Thymus (tissue), 14 donors: ENCODE measurements at places on chromosomes 12 and 14.

DNA sequence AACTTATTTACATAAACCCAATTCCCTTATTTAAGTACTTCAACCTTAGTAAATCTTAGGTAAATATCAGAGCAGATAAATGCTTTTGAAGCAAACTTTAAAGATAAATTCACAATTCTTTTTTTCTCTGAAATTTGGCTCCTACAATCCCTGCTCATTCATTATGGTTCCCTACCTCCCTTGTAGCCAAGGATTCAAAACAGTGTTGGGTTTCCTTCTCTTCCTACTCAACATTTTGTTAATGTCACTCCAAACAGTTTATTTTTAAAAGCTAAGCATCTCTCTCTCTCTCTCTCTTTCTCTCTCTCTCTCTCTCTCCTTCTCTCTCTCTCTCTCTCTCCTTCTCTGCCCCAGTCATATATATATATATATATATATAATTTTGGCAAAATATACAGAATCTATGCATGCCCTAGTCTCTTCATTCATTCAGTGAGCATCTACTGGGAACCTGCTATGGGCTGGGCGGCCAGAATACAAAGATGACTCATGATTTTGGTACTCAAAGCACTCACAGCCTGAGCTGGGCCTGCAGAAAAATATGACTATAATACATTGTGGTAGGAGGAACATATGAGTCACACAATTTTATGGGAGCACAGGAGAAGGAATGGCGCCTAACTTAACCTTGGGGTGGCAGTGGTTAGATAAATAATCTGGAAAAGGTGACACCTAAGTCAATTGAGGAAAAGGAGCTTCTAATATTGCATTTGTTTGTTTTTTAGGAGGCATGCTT is 123.7 kb upstream of the DHRS4 start:
- DNase-seq, result no peak

GRCh38 chr12:7026854-7027253 is 8.6 kb upstream of the LPCAT3 start:
- DNase-seq, result no peak

GRCh38 chr14:80095623-80096022 is 115.7 kb downstream of the DIO2 start:
- no peak for DNase-seq

- no peak for DNase-seq
These were observed 418.1 kb downstream of the LRIG3 start for GRCh38 chr12:58502226-58502625.

DNA sequence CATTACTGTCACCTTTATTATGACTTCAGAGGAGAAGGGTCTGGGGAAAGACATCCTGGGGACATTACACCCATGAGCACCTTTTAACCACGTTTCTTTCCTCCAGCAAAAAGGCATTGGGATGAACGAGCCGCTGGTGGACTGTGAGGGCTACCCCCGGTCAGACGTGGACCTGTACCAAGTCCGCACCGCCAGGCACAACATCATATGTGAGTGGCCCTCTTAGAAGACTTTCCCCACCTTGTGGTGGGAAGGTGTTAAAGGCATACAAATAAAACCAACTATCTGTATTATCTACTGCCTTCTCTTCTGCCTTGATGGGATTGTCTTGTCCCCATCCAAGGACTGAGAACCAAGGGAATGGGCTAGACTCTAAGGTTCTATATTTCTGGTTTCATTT is 6.0 kb downstream of the PSMD9 start:
- no peak for DNase-seq

GRCh38 chr12:2083008-2083407 is 30.2 kb downstream of the CACNA1C start:
- no peak for DNase-seq

- no peak for DNase-seq
These were observed 106.8 kb downstream of the TMEM260 start for GRCh38 chr14:56686416-56686815.

GRCh38 chr14:53035336-53036210 is 84.7 kb upstream of the FERMT2 start:
- DNase-seq, result no peak

DNA sequence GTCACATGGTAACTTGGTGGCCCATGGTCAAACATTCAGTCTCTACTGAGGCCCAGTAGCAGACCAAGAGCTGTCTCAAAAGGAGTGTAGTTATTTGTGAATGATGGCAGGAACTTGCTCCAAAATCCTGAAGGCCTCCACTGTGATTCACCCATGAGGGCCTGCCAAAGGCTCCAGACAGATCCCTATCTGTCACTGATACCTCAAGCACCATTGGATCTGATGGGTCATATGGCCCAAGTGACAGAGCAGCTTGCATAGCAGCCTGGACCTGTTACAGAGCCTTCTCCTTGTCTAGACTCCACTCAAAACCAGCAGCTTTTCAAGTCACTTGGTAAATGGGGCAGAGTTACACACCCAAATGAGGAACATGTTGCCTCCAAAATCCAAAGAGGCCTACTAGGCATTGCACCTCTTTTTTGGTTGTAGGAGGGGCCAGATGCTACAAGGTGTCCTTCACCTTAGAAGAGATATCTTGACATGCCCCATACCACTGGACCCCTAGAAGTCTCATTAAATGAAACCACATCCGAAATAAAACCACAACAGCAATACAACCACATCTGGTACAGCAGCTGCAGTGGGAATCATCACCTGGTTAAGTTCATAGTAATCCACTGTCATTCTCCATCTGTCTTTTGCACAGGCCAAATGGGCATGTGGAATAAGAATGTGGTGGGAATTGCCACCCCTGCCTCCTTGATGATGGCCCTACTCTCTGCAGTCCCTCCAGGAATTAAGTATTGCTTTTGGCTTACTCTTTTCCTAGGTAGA is 150.4 kb upstream of the MAX start:
- peak; percentile 57 for DNase-seq

DNA sequence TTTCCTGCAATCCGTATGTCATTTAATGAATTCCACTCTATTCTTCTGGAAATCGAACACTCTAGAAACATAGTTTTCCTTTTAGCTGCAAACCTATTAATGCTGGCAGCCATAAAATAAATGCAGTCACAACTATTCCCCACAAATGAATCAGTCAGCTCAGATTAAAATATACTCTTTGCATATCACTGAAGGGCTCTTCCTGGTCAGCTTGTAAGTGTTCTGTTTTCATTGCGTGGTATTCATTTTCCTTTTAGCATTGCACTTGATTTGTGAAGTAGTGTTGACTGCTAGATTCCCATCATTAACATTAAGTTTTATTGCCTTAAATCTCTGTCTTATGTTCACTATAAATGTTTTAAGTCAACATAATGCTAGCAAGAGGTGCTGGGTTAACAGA is 685.9 kb downstream of the DIO2 start:
- DNase-seq, result no peak

DNA sequence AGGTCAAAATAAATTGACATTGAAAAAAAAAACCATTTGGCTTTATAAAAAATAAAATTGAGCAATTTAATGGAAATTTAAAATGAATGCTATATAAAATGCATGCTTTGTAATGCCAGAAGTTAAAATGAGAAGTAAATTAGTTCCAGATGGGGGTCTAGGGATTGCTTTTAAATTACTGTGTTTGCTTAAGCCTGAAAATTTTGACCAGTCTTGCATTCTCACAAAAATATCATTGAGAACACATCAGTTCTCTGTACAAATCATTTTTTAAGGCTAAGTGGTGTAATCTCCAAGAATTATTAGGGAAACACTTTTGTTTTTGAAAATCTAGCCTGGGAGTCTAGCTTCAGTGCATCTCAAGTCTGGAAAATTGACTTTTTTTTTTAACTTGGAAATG is 90.7 kb downstream of the RERG start:
- DNase-seq, result no peak

- no peak for DNase-seq
These were observed 43.6 kb downstream of the DDX51 start for GRCh38 chr12:132100306-132101065.

- no peak for DNase-seq
These were observed 177.0 kb downstream of the CEP128 start for GRCh38 chr14:80764496-80764895.

- DNase-seq, result no peak
These were observed 451.9 kb upstream of the FBXO33 start for GRCh38 chr14:39884091-39884490.
